ENCODE measurements at places on chromosomes 4 and X.

DNA sequence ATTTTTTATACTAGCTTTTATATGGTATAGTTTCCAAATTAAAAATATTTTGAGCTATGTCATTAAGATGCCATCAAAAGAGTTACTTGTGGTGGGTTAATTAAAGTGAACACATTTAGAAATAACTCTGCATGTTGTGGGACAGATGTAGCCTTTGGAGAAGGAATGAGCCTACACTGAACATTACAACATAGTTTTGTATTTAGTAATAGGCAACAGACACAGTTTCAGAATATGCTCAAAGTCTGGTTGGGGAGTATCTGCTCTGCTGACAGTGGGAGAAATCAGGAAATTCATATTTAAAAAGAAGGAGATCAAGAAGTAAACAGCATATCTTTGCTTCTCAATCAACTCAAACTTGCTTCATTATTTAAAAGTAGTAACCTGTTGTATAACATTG is 23.7 kb downstream of the EMCN start:
- DNase-seq: no peak

GRCh38 chrX:130263016-130263415 is 5.7 kb downstream of the ZNF280C start:
- no peak for DNase-seq

GRCh38 chr4:43332052-43332425 is 439.5 kb downstream of the GRXCR1 start:
- no peak for DNase-seq

DNA sequence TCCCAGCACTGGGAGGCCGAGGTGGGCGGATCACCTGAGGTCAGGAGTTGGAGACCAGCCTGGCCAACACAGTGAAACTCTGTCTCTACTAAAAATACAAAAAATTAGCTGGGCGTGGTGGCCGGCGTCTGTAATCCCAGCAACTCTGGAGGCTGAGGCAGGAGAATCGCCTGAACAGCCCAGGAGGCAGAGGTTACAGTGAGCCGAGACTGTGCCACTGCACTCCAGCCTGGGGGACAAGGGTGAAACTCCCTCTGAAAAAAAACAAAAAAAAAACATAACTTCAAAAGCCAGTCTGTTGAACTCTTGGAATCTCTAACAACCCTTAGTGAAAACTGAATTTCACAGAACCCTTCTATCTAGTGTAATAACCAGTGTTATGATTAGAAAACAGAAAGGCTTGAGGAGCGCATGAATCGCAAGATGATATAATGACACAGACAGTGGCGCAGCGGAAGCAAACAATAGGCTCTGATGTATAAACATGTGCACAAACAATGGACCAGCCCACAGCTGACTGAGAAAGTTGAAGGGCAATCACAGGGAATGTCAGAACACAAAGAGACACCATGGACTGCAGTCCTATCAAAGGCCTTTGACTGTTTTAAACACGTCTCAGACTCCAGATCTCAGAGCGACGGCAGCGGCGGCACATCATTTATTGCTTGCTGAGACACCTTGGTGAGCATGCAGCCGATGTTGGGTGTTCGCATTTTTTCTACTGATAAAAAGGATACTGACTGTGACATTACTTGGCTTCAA is 81.6 kb downstream of the NSUN7 start:
- no peak for DNase-seq

- no peak for DNase-seq
Observed at GRCh38 chr4:158538176-158538575, 16.5 kb downstream of the RXFP1 start.

DNA sequence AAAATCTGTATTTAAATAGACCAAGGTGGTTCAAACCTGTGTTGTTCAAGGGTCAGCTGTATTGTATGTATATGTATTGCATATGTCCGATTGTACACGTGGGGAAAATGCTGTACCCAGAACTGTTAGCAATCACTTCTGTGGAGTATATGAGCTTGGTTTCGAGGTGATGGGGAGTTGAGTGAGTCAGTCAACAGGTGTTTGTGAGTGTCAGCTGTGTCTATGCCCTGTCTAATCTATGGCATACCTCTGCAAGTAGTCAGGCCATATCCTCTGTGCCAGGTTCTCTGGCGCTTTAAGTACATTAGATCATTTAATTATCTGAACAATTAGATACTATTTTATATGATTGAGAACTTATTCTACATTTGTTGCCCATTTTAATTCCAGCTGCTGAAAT is 7.4 kb downstream of the ZRSR2 start:
- no peak for DNase-seq
